Cerebellum (tissue), 4 donors: ENCODE measurements at places on chromosomes 12 and 14.

GRCh38 chr12:38911611-38912010 is 6.2 kb upstream of the CPNE8 start:
- DNase-seq: no peak

GRCh38 chr12:41564816-41565215 is 376.7 kb downstream of the PDZRN4 start:
- no peak for DNase-seq

DNA sequence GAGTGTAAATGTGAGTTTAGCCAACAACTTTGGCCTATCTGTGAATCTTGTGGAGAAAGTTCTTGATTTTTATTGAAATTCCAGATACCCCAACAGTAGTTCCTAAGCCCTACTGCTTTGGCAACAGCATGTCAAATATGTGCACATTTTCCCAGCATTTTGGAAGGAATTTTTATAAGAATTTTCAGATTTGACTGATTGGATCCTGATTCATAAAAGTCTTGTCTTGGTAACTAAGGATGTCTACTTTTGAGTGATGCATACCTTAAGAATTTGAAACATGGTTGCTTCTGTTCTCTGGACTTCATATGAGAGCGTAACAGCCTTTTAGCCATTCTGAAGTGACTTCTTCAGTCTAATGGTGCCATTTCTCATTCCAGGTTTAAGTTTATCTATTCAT is 106.7 kb downstream of the ANO4 start:
- no peak for DNase-seq

GRCh38 chr14:69671365-69672030 is 60.1 kb downstream of the SUSD6 start:
- no peak for DNase-seq

DNA sequence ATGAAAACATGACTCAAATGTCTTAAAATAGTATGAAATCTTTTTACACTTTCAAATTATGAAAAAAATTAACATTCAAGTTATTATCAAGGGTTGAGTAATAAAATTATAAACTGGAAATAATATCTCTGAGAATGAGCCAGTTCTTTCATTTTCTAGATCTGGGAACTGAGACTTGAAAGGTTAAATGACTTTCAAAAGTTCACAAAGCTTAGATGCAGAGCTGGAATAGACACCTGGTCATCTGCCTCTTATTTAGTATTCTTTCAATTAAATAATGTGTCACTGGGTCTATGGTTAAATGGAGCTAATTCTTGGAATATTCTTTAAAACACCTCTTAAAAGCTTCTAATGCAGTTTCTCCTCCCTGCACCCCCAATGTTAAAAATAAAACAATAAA is 86.6 kb downstream of the CDK17 start:
- no peak for DNase-seq

- DNase-seq: no peak
Measured at GRCh38 chr14:99081880-99082279, 190.1 kb downstream of the BCL11B start.

GRCh38 chr14:36479344-36479743 is 40.7 kb downstream of the NKX2-1 start:
- no peak for DNase-seq

DNA sequence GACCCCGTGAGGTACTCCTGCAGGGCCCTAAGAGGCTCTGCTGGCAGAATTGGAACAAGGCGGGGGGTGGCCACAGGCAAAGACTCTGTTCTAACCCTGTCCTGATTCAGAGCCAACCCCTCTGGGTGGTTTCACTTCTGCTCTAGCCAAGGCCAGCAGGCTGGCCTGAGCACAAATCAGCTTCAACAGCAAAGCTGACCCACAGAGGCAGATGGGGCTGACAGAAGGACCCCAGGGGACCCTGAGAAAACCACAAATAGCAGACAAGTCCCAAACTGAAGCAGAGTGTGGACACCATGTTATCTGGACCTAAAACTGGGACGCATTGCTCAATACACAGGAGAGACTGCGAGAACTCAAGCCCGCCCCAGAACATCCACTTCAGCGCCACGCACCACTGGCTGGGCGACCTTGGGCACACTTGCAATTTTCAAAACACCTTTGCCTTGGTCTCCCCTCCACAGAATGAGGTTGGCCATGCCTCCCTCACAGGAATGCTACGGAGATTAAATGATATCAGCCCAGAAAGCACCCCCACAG is 76.4 kb upstream of the DICER1 start:
- DNase-seq: peak; percentile 46

DNA sequence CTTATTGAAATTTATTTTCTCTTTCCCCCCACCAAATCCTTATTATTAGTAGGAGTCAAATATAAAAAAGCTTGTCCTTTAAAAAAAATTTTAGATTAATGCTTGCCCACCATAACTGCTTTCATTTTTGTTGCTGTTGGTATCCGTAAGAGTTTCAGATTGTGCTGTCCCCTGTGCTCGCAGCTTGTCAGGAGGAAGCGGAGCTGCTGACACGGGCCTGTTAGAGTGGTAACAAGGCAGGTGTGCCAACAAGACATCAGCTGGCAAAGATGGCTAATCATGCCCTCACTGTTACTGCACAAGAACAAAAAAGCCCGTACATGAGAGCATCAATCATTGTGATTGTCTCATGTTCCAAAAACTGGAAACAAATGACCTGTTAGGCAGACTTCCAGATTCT is 148.4 kb downstream of the ALG10B start:
- DNase-seq: no peak

GRCh38 chr12:49968471-49968870 is 4.3 kb upstream of the AQP6 start:
- no peak for DNase-seq

GRCh38 chr12:103169-103981 is 36.8 kb downstream of the IQSEC3 start:
- DNase-seq: no peak

- DNase-seq: no peak
Measured at GRCh38 chr12:130752692-130753230, 36.7 kb upstream of the RIMBP2 start.

GRCh38 chr14:102510616-102511520 is 1.3 kb upstream of the ANKRD9 start:
- no peak for DNase-seq

DNA sequence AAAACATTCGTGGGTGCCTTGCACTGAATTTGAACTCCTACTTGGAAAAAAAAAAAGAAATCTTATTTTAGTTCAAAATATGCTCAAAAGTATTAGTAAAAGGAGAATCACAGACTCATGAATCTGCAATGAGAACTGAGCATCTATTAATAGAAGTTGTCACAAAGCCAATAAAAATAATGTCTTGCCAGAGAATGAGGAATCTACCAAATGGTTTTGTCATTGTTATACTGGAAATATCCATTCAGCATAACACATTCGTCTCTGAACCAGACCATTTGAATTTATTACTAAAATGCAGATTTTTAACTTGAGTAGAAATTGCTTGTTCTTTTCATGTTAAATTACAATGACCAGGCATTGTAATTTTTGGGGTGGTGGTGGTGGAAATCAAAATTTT is 11.6 kb upstream of the PTPRB start:
- peak; percentile 57 for DNase-seq

DNA sequence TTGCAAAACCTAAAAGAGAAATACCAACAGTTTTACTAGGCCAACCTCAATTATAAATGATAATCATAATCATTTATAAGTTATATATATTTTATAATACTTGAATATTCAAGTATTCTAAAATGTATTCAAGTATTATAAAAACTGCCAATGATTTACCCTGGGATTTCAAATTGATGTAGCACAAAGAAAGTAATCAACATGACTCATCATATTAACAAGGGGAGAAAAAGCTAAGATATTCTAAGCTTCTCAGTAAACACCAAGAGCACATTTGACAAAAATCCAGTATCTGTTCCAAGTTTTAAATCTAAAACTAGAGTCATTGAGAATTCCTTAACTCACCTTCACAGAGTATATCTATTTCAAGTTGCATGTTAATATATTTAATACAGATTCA is 56.1 kb downstream of the CAPZA3 start:
- no peak for DNase-seq

DNA sequence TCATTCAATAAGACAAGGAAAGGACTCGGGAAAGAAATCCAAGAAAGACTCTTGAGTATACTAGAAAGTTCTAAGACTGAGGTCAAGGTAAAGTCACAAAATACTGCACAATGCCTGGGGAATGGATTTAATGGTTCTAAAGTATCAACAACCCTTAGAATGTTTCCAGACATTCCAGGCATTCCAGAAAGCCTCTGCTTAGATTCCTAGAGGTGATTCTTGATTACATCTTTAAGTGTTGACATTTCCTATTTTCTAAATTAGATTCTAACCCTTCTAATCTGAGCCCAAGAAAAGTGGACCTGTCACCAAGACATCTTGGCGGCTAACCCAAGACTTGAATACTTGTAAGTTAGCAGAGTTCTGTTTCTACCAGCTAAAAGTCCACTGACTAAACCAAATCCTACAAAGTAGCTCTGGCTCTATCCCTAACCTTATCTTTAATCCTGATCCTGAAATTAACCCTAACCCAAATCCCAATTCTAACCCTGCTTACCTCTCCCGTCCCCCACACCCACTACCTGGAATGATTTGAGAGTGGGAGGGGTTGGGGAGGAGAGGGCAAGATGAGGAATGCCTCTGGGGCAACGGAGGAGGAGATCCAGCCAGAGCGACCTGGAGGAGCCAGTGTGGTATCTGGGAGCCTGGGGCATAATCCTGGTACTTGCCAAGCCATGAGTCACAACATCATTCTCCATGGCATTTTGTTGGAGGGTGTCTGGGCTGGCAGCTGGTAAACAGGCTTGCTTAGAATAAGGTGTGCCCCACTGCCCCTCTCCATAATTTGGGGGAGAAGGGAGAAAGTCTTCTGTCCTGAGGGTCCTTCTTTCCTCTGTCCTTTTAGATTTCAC is 93.4 kb upstream of the HOXC13 start:
- DNase-seq: no peak

DNA sequence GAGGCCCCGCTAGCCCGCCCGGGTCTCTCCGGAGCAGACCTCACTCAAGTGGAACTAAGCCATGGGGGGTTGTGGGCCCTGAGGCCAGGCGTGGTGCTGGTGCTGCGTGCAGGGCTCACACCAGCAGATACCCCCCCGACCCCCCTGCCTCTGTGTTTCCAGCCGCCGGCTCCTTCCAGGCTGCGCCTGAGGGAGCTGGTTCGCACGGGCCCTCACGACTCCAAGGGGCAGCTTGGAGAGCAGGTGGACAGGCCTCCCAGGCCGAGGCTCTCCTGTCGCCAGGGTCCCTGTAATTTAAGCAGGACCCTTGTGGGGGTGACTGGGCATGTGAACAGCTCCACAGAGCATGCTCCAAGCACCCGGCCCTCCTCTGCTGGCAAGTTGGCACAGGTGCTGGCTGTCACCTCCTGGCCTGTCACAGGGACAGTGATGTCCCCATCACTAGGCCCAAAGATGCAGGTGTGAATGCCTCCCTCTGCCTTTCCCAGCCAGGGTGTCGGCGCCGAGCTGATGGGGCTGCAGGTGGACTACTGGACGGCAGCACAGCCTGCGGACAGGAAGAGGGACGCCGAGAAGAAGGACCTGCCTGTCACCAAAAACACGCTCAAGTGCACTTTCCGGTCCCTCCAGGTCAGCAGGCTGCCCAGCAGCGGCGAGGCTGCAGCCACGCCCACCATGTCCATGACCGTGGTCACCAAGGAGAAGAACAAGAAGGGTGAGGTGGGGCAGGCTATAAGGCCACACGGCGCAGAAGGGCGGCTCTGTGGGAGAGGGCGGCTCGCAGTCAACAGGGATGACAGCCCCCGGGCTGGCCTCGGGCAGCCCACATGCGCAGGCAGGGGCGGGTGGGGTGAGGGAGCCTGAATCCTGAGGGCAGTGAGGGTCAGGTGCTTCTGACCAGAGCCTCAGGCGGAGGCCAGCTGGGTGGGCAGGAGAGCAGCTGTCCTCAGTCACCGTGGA is 5.9 kb upstream of the TEX22 start:
- no peak for DNase-seq

DNA sequence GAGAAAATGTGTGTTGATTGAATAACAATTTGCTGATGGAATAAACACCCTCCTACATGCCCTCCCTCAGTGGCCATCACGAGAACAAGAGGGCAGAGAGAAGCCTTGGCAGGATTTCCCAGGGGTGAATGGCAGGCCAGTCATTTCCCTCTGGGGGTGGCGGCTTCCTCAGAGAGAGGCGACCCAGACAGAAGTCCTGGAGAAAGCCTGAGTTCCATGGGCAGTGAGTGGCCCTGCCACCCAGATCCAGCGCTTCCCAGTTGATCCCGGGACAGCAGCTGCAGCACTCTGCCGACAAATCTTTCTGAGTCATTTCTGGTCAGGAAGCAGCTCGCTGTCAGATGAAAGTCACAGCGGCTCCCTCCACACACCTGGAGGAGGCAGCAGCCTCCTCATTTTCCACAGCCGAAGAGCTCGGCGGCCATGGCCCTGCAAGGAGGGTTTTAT is 123.0 kb downstream of the SCARB1 start:
- DNase-seq: no peak

- DNase-seq: no peak
Measured at GRCh38 chr14:91754819-91755218, 22.9 kb upstream of the CATSPERB start.

DNA sequence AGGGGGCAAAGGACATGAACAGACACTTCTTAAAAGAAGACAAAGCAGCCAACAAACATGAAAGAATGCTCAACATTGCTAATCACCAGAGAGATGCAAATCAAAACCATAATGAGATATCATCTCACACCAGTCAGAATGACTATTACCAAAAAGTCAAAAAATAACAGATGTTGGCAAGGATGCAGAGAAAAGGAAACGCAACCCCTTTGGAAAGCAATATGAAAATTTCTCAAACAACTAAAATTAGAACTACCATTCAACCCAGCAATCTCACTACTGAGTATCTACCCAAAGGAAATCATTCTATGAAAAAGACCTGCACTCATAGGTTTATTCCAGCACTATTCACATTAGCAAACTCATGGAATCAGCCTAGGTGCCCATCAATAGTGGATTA is 25.6 kb downstream of the MDM1 start:
- DNase-seq: no peak

DNA sequence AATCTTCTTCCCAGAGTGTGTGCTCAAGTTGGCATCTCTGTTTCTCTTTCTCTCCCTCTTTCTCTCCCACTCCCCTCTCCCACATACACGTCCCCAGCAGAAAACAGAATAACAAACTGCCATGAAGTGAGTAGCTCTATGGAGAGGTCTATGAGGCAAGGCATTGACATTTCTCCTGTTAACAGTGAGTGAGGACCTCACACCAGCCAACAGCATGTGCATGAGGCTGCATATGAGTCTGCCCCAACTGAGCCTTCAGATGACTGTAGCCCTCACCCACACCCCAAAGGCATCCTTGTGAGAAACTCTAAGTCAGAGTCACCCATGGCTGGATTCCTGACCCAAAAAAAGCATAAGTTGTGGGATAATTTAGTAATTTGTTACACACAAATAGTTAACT is 50.4 kb downstream of the MAGOHB start:
- DNase-seq: no peak
